COR-L47 (cell line): ENCODE measurements at places on chromosomes 4 and X.

DNA sequence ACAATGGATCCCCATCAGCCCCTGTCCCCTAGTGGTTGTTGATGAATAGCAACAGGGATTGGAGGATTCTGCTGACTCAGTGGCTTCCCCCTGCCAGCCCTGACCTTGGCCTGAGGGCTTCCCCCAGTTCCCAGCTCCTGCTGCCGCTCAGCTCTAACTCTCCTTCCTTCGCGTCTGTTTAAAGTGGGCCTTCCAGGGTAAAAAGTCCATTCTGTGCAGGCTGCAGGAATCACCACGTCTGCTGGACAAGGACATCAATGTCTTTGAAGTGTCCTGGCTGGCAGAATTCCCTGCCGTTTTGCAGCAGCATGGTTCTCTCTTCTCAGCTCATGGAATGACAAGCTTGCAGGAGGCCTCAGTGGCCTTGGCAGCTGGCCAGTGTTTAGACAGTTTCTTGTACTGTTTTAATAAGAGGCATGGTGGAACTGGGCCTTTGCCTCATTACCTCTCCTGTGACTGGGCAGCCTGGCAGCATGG lies 152.5 kb upstream of the STX18 start:
- peak; percentile 30 for DNase-seq

GRCh38 chr4:164906368-164906767 lies 29.4 kb downstream of the APELA start:
- no peak for DNase-seq

- DNase-seq: no peak
Observed at GRCh38 chr4:92580816-92581215, 277.1 kb downstream of the GRID2 start.

- peak; percentile 84 for DNase-seq
Observed at GRCh38 chr4:158768555-158769174, at the start of gene FNIP2. Gene FNIP2 (plus strand): TSS chr4:158769026. CDS start chr4:158769213, 187 bp downstream.

DNA sequence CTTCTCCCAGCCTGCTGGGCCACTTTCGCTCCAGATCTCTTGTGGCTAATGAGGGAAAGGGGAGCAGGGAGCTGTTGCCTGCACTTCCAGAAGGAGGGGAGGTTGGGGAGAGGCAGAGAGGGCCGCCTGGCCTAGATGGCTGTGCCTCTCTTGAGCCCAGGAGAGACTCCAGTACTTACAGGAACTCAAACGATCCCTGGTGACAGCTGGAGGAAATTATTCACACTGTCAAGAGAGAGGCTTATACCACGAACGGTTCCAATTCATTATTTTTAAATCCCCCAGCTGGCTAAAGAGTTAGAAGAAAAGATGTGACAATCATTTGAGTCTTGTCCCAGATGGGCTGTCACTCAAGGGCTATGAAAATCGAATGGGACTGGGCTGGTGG lies 96.1 kb downstream of the PHKA2 start:
- DNase-seq: no peak

- DNase-seq: no peak
Observed at GRCh38 chrX:28880136-28880535, 292.9 kb downstream of the IL1RAPL1 start.

- DNase-seq: no peak
Observed at GRCh38 chr4:139786494-139787354, 121.1 kb downstream of the MGST2 start.

DNA sequence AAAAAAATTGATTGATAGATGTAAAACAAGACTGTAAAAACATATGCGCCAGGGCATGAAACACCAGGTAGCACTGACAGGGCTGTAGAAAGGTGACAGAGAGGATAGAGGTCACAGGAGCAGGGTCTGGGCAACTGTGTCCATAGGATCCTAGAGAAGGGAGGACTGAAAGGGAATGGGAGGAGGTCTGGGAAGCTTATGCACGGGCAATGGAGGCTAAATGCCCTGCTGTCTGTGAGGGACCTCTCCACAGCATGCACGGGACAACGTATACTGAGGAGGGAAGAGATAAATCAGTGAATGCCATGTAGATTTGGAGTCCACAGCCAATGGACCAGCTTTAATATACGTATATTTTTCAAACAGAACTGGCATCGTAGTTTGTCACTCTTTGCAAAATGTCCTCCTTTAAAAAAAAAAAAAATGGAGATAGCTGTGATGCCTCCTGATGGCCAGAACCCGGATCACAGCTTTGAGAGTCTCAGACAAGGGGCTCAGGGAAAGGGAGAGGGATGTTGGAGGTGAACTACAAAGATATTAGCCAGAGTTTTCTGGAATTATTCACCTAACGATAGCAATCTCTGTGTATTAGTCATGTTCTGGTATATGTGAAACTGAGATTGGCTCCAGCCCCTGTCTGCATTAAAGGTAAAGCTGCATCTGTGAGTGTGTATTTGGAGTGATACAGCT lies 16.0 kb downstream of the RAB40A start:
- DNase-seq: no peak

- DNase-seq: no peak
Observed at GRCh38 chr4:38279650-38280322, 319.6 kb downstream of the PTTG2 start.

GRCh38 chr4:106312377-106312776 lies 3.6 kb downstream of the TBCK start:
- DNase-seq: no peak

GRCh38 chrX:69457756-69458155 lies 46.4 kb upstream of the NALF2 start:
- no peak for DNase-seq

DNA sequence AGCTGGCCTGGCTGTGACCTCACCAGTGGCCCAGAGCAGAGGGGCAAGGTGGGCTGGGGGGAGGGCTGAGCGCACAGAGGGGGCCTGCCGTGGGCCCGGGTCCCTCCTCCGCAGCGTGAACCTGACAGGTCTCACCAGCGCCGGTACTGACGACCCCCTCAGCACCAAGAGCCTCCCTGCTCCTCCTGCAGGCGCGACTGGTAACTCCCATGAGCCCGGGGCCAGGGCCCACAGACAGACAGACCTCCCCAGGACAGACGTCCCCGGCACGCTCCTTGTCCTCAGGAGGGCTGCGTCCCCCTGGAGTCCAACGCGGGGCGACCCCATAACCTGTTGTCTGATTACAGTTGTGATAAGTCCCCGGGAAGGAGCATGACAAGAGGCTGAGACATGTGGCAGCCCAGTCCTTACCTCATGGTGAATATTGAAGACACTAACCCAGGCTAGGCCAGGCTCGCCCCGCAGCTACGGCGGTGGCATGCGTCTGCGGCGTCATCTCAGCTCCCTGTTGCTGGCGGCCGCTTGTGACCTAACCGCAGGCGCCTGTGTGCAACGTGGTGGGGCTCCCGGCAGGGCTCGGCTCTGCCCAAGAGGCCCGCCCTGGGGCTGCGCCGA lies 8.5 kb downstream of the AKAP17A start:
- DNase-seq: no peak

DNA sequence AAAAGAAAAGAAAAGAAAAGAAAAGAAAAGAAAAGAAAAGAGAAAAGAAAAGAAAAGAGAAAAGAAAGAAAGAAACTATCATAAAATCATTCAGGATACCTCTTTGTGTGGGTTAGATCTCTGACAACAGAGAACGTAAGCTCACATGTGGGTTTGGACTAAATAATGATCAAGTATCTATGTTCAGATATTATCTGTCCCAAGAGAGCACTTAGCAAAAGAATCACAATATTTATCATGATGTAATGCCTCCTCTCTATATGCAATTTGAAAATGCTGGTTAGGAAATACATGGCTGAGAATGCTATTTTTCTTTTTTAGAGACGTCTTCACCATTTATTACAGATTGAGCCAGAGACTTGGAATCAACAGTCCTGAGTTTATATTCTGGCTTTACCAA lies 191.3 kb downstream of the KCNIP4 start:
- no peak for DNase-seq

DNA sequence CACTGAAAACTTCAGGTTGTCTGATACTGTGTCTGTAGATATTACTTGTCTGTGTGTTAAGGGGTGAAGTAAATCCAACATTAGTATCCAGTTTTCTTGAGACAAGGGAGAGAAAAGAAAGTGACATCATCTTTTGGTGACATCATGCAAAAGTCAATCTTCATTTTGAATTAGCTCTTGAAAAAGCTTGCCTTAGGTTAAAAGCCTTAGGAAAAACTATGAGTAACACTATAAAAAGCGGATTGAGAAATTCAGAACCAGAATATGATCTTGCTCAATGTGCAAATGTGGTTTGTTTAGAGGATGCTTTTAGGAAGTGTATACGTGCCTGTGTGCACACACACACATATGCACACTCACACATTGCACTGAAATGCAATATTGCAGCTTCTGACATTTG lies 345.8 kb upstream of the CASK start:
- no peak for DNase-seq

DNA sequence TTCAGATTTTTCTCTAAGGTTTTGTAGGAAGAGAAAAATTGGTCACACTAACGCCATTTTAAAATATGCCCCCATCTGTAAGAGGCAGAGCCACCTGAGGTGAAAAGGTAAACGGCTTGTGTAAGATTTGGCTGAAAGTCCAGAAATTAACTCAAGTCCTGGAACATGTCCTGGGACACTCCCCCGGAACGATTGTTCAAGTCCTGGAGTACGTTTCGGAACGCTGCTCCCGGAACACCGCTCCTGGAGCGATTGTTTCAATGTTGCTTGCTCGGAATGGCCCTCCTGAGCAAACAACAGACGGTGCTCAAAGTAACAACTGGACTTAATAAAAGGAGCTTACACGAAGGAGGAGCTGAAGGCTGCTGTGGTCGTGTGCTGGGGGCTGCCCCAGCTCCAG lies 796.5 kb upstream of the SLIT2 start:
- no peak for DNase-seq

DNA sequence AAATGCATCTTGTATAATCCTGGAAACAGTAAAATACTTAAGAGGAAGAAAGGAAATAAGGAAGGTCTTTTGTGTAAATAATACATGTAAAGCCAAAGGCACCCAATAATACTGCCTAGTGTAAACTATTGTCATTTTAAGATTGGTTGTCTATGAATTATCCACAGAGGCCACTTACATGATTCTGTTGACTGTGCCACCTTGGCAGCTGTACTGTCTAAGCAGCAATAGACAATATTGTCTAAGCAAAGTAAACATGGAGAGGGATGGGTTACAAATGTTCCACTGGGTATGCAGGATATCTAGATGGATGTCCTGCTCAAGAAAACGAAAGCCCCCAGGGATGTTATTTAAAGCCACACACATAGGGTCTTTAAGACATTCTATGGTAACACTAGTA lies 19.4 kb downstream of the BEND4 start:
- no peak for DNase-seq

DNA sequence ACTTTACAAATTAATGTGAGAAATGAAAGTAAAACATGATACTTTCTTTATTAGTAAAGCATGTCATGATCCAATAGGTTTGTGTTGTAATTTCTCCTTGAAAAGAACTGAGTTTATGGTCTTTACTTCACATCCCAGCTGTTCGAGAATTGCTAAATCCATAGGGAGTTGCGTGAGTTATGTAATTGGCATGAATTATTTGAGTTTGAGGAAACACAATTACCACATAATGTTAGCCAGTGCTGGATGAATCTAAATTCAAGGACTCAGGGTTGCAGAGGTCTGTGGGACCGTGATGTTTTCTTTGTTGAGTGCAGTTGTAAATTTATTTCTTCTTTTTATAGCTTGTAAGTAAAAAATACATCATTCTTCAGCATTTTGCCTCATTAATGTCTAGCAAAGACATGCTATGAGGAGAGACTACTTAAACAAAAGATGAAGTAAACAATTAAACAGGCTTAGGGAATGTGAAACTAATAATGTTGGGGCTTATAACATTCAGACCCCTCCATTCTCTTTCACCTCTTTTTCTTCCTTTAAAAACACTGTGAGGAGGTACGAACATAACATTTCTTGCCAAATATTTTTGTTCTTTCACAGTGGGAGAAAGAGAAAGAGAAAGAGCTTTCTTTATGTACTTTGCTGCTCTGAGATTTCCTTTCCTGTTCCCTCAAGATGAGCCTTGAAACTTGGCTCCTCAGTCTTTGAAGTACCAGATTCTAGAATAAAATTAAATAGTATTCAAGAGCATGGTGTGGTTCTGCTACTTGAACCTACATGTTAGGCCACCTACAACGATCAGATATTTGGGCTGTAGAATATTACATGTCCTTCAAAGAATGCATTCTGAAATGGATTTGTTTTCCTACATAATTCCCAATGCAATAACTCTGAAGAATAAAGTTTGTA lies 159.6 kb upstream of the ANK2 start:
- DNase-seq: no peak

GRCh38 chr4:176563591-176563990 lies 229.1 kb downstream of the VEGFC start:
- DNase-seq: peak; percentile 34

GRCh38 chr4:30789219-30789671 lies 69.1 kb downstream of the PCDH7 start:
- DNase-seq: no peak

GRCh38 chr4:80803337-80803736 lies 227.2 kb upstream of the BMP3 start:
- no peak for DNase-seq

DNA sequence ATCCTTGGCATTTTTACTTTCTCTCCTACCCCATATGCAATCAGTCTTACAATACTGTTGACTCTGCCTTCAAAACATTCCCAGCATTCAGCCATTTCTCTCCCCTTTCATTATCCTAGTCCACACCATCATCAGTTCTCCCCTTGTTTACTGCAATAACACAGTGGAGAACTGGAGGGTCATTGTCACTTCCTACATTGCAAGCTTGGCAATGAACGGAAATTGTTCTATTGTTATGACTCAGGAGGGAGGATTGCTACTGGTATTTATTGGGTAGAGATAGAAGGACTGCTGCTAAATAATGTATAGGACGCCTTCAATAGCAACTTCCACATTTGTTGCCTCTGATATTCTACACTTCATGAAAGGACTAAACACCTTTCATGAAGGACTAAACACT lies 231.8 kb downstream of the BANK1 start:
- DNase-seq: no peak

GRCh38 chr4:82710197-82710929 lies 88.2 kb downstream of the SCD5 start:
- no peak for DNase-seq

- no peak for DNase-seq
Observed at GRCh38 chr4:121373841-121374240, 7.0 kb downstream of the QRFPR start.

DNA sequence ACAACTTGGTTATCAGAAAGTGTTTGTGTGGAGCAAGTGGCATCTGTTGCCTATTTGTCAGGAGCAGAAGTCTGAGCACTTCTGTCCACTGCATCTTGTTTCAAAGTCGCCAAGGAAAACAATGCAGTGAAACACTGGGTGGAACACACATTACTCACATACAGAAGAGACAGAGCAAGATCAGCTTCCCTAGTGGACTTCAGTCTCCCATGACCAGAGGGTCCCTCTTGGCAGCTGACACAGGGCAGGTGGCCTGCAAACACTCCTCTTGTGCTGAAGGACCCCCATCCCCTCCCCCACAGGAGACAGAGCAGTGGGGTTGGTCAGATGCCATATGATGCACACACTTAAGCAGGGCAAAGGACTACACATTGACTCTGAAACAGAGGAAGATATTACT lies 3.6 kb upstream of the BBS12 start:
- no peak for DNase-seq

GRCh38 chr4:118758293-118758692 lies 73.1 kb downstream of the METTL14 start:
- DNase-seq: no peak
